ENCODE measurements at places on chromosomes 1 and 21.

GRCh38 chr1:244839656-244840055 lies 4.2 kb downstream of the COX20 start:
- no peak for DNase-seq

- no peak for DNase-seq
Measured at GRCh38 chr1:174269989-174270651, 110.8 kb downstream of the RABGAP1L start.

DNA sequence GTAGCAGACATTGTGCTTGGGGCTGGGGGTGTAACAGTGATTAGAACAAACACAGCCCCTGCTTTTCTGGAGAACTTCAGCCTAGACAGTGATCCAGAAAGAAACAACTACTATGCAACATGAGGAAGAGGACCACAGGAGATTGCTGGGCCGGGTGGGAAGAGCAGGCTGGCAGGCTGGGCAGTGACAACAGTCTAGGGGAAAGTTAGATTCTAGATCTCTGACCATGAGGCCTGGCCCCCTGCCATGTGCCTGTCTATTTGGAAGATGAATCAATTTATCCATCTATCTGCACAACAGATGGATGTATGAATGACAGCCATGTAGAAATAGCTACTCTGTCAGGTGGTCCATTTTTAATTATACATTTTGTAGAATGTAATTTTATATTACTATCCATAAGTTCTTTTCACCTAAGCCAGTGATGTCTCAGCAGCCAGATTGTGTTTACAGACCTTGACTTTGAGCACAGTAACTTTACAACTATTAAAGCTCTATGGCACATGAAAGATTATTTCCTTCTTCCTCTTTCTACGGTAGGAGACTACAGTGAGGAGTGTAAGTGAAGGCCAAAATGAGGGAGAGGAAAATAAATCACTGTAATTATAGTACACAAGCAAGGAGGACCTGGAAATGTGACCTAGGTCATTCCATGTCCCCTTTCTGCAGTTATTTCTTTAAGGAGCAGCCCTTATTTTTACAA lies 15.5 kb downstream of the CLIC6 start:
- DNase-seq = no peak

DNA sequence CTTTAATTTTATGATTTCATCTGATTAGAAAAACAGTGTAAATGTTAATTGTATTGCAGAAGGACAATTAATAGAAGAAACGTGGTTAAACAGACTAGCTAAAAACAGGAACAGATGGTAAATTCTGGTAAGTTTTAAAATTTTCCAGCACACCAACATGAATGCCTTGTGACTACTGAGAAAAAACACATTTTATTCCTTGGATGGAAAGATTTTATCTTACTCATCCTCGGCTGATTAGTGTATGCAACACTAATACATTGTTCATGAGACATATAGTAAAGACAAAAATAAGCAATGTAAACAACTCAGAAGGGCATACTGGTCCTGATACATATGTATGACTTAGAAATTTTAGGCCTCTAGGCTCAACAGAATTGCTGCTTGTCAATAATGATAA lies 4.9 kb upstream of the AK5 start:
- DNase-seq = no peak

GRCh38 chr1:59156526-59157199 lies 140.2 kb upstream of the FGGY start:
- DNase-seq = no peak

GRCh38 chr1:149888247-149888998 lies 10.9 kb upstream of the BOLA1 start:
- peak; percentile 71 for DNase-seq

- no peak for DNase-seq
Measured at GRCh38 chr1:67755619-67756018, 70.6 kb downstream of the GADD45A start.

GRCh38 chr21:14691914-14692313 lies 145.8 kb upstream of the SAMSN1 start:
- no peak for DNase-seq

GRCh38 chr21:32143241-32143939 lies 135.5 kb downstream of the MIS18A start:
- DNase-seq = no peak

DNA sequence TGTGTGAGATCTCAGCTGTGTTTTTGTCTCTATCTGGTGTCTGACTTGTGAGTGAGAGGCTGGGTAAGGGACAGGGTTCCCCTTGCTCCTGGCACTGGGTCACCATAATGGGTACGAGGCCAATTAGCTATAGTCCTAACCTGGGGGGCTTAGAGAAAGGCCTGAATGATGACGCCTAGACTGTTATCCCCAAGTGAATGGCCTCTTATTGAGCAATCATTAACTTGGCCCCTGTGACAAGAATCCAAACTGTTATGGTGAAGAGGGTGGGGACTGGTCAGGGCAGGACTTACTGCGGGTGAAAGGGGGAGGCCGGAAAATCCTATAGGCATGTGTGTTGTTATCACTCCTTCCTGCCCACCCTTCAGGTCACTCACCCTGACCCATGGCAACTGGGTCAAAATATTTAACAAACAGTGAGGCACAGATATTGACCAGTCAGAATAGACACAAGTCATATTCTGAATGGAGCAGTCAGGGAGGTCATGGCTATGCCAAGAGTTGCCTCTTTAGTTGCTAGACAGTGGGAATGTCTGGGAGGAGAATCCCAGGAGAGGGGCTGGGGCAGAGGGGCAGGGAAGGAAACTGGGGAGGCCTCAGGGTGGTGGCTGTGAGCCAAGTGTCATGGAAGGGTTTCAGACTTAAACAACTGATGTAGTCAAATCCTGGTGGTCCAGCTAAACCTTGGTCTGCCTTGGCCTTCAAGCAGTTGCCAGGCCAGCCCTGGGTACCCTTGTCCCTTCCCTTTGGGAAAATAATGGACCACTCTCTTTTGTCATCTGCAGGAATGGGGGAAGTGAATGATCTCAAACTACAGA lies 3.2 kb downstream of the NR0B2 start:
- DNase-seq = no peak

- no peak for DNase-seq
Measured at GRCh38 chr1:183609313-183609712, 19.1 kb upstream of the NCF2 start.

DNA sequence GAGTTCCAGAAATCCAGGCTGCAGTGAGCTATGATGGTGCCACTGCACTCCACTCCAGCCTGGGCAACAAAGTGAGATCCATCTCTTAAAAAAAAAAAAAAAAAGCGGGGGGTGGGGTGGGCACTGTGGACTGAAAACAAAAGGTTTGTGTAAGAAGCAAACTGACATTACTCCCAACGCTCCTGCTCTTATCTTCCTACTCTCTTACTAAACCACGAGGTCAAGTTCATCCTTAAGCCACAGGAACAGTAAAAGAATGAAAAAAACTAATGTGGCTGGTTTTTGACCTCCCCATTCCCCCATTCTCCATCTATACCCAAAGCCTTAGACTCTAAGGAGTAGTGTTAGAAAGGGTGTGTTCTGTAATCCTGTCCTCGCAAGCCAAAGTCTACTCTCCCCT lies 30.8 kb downstream of the TFAP2E start:
- no peak for DNase-seq

DNA sequence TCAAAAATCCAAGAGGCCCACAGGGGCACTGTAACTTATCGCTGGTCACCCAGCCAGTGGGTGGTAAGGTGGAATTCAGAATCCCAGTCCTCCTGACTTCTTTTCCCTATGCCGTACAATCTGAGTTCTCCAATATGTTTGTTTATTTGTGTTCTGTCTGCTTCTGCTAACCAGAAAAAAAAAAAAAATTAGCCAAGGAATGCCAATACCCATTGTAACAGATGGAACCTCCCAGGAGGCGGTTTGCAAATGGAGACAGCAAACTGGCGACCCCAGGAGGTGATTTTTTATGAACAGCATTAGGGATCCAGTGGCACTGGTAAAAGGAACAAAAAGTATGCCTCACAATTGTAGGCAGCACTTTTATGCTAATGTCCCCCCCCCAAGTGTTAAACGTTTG lies 189.0 kb upstream of the FGGY start:
- no peak for DNase-seq

DNA sequence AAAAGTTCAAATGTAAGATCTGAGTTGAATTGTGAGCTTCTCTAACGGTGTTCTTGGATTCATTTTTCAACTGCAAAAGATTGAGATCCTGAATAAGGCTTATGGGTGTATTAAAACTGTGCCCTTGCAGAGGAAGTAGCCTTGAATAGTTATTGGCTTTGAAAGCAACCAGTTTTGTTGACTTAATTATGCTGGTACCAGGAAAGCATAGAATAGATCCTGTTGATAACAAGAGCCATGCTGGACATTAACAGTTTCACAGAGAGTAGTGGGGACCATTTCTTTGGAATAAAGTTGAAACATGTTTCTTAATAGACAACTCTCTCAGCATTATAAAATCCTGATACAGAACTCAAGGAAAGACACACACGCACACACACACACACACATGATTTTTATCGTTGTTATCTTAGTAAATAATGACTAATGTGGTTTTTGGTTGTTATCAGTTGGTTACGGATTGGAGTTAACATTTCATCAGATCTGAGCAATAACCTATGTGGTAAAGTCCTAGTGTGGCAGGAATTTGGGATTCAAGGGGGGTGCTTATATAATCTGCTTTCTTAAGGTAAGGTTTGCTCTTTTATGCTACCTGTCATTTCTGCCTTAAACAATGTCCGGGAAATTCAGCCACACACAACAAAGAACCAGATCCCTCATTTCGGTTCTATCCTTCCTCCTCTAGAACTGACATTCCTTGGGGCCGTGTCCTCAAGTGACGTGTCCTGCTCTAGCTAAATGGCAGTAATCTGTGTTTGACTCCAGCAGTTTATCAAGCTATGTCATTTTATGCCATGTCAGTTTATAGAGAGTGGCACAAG lies 330.9 kb downstream of the CHRM3 start:
- no peak for DNase-seq

DNA sequence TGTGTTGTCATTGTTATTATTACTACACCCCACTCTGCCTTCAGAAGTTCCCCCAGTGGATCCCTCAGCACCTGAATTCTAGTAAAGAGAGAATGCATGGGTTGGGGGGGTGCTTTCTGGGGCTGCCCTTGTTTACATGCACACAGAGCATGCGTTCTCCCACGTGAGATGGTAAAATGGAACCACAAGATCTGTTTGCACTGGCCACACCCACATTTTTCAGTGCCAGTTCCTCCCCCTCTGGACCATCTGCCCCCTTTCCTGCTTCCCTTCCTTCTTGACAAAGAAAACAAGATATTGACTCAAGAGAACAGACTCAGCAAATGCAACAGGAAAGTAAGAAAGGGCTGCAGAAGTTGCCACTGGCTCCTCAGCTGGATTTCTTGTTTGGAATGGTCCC lies 8.9 kb downstream of the SLC6A17 start:
- DNase-seq = no peak

DNA sequence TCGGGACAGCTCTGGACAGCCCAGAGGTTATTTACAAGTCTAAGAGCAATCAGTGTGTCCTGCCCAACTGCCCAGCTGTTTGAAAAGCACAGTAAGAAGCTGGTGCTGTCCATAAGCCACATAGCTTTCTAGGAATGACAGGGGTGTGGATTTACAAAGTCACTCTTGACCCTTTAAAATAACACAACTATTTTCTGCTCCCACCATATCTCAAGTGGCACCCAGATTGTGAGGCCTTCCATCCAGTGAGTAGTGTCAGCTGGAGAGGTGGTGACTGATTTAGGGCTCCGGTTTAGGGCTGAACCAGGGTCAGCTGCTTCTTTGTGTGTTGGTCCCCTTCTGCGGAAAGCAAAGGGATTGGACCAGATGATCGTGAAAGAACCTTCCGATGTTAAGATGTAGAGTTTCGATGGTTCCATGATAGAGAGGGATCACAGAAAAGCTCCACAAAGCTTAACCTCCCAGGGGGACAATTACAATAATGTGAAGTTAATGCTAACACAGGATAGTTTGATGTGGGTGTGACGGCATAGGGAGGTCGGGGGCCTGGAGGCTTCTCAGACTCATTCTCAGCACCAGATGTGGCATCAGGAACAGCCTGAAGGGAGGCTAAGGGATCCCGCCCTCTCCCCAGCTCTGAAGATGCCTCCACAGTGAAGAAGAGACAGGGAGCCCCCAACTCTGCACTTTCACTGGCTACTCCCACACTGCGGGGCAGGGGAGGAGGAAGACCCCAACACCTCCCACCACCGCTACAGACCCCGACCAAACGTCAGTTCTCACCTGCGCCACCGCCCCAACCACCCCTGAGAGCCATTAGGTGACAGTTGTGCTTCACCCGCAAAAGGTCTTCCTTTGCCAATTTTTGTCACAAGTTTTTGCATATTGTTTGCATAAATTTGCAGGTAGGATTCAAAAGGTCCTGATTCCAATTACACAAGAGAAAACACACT lies 40.6 kb downstream of the LRRC3 start:
- DNase-seq = no peak

DNA sequence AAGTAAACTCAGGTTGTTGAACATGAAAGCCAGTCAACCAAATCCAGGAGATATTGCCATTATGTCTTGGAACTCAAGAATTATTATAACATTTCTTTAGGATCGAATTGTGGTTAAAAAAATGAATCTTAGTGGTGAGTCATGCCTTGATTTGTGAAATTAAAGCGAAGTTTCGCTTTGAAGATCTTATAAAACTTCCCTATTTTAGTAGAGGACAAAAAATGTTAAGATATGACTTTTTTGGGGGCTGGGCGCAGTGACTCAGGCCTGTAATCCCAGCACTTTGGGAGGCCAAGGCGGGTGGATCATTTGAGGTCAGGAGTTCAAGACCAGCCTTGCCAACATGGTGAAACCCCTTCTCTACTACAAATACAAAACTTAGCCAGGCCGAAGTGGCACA lies 39.5 kb upstream of the PTBP2 start:
- no peak for DNase-seq

- no peak for DNase-seq
Measured at GRCh38 chr1:201925981-201926645, 20.2 kb downstream of the LMOD1 start.

DNA sequence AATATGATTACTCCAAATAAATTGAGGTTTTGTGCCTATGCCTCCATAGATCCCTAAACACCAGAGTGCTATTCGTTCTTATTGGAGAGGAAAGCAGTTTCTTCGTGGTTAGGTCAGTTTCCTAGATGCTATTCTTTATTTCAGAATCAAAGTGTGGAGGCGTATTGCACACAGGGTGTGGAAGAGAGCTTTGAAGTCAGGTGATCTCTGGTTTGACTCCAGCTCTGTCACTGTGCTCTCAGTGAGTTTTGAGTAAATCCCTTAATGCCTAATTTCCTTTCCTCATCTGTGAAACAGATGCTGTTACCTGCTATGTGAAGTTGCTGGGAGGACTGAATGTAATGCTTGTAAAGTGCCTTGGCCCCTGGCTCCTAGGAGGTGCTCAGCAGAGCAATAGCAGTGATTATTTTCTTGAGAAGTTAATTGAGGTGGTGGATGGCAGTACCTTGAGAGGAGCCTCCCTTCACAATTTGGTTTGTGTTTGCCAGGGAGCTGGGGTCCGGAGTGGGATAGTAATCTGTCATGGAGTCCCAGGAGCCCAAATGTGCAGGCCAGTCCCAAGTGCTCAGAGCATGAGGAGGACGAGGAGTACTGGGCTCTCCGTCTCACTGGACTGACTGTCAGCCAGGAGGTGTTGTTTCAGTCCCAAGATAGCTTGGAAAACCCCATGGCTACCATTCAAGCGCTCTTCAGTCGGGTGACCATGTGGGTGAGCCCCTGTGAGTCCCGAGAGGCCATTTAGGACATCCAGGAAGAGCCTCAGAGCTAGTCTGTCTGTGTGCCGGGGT lies 14.9 kb downstream of the NTPCR start:
- no peak for DNase-seq

All from activated CD4-positive, alpha-beta T cell treated with anti-CD3 and anti-CD28 coated beads for 24 hours (primary cell).